ENCODE measurements at places on chromosomes 3 and 15.
A peak's percentile ranks its signal among the peaks of the same experiment; 100 is the strongest.

DNA sequence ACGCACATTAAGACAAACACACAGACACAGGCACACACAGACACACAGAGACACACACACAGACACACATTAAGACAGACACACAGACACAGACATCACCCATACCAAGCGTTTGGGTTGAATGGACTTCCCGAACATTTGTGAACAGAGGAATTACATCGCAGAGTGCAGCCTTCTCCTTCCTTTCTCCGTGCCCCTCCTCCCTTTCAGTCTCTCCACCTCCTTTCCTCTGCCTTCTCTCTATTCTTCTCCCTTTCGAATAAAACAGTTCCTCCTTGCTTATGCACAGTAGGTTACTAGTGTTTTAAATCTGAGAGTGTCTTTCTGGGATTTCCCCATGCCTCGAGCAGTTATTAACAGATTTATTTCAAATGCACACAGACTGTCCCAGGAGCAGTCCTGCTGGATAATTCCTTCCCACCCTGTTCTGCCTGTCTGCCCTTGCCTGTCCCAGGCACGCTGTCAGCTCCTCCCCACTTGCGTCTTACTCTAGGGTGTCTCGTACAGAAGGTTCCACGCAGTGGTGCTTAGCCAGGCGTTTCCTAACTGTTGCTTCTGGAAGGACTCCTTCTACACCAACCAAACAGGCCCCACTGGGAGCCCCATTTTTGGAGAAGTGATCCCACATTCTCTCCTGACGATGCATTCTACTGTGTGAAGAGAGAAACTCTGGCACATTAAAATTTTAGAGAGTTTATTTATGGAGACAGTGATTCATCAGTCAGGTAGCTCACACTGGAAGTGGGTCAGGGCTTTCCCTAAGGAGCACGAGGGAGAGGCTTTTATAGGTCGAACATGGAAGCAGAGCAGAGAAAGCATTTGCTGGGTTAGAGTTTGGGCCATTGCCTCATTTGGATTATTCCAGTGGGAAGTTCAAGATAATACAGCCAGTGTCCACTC is 163.8 kb downstream of the SV2B start:
- peak; percentile 34 for DNase-seq

DNA sequence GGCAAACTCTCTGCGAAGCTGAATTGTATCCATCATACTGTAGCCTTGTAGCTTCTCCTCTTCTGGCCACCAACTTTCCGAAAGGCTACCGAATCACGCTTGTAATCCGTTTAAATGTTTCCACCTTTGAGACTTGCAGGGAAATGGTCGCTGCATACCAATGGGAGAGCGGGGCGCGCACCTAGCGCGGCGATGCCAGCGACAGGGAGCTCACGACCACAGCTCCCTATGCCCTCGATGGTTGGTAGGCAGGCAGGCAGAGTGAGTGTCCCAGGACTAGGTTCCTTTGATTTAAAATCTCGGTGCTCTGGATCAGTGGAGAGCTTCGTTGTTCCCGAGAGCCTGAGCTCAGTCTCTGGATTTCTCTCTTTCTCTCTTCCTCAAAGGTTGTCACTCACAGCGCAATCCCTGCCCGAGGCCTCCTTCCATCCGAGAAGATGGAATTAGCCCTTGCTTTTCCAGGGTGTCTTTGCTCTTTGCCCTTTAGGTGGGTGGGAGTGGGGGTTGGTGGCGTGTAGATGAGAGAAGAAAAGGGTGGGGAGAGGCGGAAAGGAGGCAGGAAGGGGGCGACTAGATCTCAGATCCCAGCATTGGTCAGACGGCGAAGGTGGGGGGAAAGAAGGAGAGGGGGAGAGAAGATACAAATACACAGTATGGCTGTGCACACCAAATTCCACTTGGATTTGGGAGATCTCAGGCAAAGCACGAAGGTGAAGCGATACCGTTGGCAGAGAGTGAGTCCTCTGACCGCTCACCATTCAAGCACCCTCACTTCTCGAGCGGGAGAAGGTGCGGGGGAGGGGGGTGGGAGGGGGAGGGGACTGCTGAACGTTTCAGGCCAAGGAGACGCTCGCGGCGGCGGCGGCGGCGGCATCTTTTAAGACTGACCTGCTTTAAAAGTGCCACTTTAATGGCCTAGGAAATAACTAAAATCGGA is at the start of gene SLITRK3:
TSS of gene SLITRK3 (minus strand) at position 745 of the 937 bp plus-strand sequence. CDS start 5,554 bp downstream, outside the sequence.
- DNase-seq: no peak

- DNase-seq: peak; percentile 79
Measured at GRCh38 chr3:149717391-149718056, 34.8 kb downstream of the COMMD2 start.

GRCh38 chr15:58520464-58520863 is 88.7 kb downstream of the LIPC start:
- DNase-seq: no peak

DNA sequence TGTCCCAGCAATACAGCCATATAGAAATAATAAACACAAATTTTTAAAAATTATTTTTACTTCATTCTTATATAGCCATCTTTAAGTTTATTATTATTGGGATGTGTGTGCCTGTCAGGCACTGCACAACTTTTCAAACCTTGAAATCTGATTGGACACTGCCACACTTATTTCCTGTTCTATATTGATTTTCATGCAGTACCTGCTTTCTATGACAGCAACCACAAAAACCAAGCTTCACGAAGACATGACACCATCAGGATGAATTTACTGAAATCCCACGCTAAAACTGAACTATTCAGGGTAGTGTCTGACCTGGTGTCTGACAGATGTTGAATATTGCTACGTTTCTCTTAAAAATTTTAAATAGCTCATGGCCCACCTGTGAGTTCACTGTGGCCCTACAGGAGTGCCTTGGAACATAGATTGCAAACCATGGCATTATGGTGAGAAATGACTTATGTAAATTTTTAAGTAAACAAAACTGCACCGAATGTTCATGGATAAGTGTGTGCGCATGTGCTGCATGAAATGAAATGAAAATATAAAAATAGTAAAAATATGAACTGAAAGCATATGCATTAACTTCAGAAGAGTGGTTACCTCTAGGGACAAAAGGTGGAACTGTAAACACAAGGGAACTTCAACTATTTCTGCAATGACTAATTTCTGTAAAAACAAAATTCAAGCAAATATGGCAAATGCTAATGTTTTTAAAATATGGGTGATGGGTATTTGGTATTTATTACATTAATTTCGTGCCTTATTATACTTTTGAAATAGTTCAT is 152.3 kb downstream of the ZBTB20 start:
- DNase-seq: no peak

DNA sequence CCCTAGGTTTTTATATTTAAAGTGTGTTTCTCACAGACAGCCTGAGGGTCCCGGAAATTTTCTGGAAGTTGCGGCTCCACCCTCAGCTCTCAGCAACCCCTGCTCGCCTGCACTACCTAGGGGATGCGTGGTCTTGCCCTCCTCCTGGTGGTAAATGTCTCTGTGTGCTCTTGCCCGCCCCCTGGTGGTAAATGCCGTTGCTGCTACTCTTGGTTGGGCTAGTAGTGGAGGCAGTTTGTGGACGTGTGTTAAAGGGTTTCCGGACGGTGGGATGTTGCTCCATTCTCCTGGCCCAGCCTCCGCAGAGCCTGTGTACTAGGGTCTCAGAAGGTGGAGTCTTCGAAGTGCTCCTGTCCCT is 27.4 kb downstream of the STOML1 start:
- peak; percentile 81 for DNase-seq

DNA sequence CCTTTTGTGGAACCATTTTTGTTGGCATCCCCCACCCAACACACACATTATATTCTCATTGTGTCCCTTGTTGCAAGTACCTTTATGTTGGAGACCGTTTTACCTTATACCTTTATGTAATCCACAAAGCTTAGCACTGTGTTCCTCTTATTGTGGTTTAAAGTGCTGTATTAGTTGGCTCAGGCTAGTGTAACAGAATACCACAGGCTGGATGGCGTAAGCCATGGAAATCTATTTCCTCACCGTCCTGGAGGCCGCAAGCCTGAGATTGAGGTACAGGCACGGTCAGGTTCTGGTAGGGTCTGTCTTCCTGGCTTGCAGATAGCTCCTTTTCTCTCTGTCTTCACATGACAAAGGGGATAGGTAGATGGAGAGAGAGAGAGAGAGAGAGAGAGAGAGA is 302.8 kb downstream of the ROBO2 start:
- DNase-seq: no peak

DNA sequence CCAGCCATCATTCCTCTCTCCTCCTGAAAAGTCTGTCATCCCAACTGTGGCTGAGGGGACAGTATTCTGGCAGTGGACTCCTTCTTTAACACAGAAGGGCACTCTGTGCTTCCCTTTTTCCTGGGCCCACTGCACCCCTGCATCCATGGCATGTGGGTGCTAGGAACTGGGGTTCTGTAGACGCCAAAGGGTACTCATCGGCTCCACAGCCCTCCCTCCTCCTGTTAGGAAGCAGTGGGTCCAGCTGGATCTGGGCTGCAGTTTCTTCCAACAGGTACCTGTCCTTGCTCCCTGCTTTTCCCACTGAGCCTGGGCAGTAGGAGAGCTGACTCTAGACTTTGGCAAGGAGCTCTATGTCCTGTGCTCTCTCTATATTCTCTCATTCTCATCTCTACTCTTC is 6.4 kb upstream of the MANF start:
- DNase-seq: no peak

DNA sequence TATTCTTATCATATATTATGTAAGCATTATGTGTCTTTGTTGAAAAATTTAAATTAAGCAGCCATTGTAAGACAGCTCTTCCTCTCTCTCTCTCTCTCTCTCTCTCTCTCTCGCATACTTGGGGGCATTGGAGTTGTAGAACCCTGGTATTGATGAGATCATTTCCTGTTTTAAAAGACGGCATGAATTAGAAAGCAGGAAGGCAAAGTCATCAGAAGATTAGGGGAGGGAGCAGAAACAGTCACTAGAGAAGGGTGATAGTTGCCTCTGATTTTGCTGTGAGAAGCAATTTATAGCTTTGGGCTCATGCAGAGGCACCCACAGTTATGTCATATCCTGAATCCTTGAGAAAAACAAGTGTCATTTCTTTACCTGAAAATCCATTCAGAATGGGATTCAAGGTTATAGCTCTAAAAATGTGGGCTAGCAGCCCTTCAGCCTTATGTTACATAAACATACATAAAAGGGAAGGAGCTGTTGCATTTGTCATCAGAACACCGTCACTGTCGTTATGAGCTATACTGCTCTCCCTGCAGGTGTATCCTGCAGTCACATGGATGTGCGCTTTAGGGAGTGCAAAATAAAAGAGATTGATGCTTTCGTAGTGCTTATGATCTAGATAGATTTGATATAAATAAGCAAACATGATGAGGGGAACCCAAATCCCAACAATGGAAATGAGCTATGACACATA is 213.8 kb downstream of the NR1D2 start:
- no peak for DNase-seq

DNA sequence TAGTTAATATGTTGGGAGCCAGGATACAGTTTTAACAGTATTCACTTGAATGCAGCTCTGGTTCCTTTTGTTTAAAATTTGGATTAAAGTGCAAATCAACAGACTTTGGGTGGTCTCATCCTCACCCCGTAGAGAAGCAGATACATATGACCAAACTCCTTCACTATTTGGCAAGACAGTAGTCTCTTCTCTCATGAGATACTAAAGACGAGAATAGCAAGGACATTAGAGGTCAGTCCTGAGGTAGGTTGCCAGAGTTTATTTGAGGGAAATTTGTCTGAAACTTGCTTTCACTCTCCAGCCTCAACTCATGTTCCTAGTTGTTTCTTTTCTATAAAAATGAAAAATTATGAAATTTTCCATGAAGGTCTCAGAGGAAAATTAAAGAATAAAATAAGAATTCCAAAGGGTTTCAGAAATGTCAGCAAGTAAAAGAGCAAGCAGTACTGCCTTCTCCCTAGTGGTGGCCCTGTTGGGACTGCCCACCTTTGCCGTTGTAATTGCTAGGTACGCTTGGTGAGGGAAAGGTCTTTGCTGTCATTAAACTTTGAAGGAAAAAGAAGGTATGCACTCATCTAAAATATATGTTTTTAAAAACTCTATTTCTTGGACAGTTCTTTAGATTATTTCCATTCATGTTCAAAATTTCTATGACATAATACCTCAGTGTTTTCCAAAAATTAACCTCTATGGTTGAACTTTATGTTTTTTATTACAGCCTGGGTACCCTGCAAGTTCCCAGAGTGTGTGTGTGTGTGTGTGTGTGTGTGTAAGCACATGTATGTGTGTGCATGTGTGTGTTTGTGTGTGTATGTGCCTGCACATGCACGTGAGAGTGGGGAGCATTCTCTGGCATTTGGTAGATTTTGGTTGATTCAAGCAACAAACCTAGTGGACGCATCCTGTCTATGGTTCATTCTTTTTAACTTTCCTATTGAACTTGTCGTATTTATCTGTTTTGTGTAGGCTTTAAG is 111.4 kb downstream of the CMSS1 start:
- no peak for DNase-seq

DNA sequence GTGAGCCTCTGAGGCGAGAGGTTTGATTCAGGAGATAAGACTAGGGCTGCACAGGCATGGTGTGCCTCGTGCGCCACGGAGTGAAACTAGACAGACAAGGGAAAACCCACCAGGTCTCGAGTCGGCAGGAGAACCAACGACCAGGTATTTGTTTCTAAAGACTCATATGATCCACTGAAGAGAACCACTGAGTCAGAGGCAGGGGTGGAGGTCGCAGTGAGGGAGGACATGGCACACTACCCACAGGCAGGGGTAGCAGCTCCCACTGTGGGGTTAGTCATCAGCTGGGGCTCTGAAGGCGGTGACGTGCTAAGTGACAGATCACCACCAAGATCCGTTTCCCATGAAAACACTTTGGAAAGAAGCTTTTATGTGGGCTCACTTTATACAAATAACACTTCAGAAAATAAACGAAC is 45.7 kb downstream of the CHSY1 start:
- DNase-seq: peak; percentile 54

DNA sequence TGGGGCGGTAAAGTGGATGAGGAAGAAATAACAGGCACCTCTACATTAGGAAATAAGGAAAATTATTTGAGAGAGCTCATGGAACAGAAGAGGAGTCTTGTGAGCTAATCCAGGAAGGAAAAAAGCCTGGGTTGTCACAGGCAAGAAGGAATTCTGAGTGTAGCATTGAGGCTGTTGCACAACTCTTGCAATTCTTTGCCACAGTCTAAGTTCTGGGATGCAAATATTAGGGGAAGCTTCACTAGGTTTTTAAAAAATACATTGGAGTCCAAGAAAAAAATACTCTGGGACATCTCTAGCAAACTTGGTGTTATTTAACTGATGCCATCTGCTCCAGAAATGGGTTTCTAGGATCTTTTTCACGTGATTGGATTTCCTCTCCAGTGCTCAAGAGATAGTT is 122.3 kb downstream of the SPATA16 start:
- DNase-seq: no peak

- no peak for DNase-seq
Measured at GRCh38 chr15:38534691-38535090, 29.9 kb downstream of the RASGRP1 start.

GRCh38 chr15:28881170-28881569 is 4.6 kb upstream of the APBA2 start:
- DNase-seq: peak; percentile 21

GRCh38 chr3:181728470-181729340 is 17.0 kb downstream of the SOX2 start:
- peak; percentile 53 for DNase-seq

DNA sequence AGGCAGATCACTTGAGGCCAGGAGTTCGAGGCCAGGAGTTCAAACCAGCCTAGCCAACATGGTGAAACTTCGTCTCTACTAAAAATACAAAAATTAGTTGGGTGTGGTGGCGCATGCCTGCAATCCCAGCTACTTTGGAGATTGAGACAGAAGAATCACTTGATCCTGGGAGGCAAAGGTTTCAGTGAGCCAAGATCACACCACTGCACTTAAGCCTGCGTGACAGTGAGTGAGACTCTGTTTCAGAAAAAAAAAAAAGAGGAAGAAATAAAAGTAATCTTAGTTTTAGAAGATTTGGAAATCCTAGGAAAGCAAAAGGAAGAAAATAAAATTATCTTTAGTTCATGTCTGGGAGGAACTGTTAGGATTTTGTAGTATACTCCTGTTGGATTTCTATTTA is 77.2 kb downstream of the IL12A start:
- no peak for DNase-seq

Data from fibroblast of skin of scalp (primary cell).